NCI-H2081 (cell line): ENCODE measurements at places on chromosomes 2 and 18.

DNA sequence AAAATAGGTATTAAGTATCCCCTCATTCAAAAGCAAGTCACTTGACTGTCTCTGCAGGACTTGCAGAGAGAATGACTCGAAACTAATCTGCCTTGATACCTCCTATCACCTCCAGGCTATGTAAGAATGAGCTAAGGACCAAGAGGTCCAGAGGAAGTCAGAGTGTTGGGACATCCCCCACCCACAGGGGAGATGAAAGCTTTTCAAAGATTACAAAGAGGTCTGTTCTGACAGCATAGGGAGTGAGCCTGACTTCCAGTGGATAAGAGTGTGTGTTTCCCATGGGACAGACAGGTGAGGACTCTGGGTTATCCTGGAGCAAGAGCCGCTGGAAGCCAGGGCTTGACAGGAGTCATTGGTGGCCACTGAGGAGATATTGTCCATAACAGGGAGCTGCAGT lies 85.0 kb upstream of the TACR1 start:
- no peak for DNase-seq

DNA sequence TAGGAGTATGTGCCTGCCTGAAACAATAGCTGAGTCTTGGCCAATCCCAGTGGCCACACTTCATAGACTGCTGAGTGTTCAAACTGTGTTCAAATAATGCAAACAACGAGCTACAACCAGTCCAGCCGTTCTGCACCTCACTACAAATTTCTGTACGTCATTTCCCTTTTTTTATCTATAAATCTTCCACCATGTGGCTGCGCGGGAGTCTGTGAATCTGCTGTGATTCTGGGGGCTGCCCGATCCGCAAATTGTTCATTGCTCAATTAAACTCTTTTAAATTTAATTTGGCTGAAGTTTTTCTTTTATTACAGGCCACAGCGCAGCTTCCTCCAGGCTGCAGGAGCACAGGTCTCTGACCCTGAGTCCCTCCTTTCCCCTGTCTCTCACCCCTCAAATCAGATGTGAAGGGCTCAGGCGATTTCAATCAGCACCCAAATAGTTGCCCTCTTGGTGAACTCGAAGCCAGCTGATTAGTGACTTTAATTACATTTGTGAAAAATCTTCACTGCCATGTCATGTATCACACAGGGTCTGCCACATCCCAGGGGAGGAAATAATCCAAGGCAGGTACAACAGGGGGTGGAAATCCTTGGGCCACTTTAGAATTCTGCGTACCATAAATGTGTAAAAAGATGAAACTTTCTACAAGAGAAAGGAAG lies 145.6 kb downstream of the NDUFA10 start:
- no peak for DNase-seq

DNA sequence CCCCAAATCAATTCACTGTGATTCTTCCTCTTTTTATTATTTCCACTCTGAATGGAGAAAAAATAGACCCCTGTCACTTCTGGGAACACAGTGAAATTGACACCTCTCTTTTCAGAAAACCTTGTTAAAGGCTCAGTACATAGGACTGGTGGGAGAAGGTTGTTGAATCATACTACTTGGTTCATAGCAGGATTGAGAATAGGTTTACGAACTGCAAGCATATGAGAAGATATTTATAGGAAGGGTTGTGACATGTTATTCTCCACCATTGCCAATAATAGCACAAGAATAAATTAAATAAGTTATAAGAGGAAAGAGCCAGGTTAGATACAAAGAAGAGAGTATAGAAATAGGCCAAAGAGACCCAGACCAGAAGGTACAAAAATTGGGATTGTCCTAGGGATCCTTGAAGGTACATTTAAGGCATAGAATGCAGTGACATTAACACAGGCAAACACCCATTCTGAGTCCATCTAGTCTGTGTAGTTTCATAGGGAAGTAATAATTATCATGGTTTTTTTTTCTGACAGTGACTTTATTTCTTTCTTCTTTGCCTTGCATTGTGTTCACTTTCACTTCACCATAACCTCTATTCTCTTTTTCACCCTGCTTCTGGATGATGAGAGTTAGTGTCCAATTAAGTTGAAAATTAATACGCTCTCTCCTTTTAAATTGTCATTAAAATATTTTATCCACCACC lies 21.8 kb upstream of the SERPINE2 start:
- no peak for DNase-seq

GRCh38 chr2:105774781-105775337 lies 30.1 kb downstream of the NCK2 start:
- DNase-seq = no peak

- DNase-seq = no peak
Observed at GRCh38 chr2:128169497-128169896, 78.5 kb downstream of the UGGT1 start.

DNA sequence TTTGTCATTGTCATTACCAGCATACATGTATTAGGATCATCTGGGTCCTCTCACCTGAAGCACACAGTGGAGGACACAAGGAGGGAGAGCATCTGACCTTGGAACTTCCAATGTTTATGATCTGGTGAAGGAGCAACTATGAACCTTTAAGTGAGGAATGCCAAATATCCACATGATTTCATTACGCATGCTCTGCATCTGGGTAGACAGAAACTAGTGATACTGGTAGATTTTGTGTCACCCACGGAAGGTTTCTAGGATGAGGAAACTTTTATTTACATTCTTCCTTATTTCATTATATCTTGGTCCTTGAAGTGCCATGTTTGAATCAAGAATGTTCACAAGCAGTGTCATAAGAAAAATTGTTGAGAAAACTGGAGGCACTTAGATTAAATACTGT lies 32.1 kb downstream of the SPC25 start:
- DNase-seq = no peak

DNA sequence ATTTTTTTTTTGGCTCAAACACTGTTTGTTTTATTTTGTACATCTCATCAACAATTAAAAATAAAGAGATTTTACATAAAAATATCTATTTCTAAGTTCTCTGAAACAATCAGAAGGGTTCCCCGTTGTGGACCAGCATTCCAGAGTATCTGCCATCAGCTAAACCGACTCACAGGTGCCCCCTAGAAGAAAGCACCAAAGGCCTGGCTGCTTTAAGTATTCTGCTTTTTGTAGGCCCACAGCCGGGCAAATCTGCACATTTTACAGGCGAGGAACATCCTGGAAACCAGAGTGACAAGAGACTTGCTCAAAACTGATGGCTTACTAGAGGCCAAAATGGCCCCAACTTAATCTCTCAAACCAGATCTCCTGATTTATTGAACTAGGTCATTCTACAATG lies 82.2 kb upstream of the SETBP1 start:
- DNase-seq = no peak

- DNase-seq = no peak
Observed at GRCh38 chr2:174752403-174753037, 11.8 kb downstream of the CHRNA1 start.

- no peak for DNase-seq
Observed at GRCh38 chr2:205908212-205909183, 177.5 kb downstream of the INO80D start.

DNA sequence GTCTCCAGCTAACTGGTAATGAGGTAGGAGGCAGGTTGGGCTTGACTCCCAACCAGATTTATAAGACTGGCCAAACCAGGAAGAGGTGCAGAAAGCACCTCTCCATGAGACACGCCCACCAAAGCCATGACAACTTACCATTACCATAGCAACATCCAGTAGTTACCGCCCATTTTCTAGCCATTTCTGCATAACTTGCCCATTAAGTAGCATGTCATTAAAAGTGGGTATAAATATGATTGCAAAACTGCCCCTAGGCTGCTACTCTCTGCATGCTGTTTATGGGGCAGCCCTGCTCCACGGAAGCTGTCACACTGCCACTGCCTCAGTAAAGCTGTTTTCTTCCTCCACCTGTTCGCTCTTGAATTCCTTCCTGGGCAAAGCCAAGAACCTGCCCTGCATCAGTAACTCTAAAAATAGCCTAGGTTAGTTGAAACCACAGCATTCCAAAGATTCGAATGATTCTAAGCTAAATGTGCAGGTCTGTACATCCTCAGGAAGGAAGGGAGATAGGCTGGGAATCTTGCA lies 131.9 kb downstream of the ATL2 start:
- no peak for DNase-seq

GRCh38 chr2:46079985-46080560 lies 217.1 kb upstream of the EPAS1 start:
- DNase-seq = no peak

DNA sequence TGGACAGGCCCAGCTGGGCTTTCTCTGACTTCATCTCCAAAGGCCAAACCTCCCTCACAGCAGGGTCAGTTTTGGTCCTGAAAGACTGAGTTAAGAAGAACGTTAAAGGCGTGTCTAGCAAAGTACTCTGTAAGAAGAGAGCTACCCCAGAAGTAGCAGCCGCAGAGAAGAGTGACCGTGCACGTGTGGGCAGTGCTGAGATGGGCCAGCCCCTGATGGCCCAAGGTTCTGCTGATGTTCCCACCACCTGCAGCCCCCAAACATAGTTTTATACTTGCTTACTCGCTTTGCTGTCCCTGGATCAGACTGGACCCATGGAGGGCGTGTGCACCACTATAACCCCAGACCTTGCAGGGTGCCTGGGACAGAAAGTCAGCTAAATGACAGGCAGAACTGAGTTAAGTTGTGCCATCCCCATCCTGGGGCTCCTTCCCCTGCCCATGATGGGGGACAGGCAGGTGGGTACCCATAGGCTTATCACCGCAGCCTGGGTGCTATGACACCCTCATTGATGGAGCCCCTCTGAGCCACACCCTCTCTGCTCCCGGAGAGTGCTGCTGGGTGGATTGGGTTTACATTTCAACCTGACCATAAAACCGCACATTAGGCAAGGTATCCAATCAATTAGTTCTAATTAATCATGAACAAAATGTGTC lies 367.3 kb upstream of the HS6ST1 start:
- no peak for DNase-seq

GRCh38 chr2:168021800-168022587 lies 225.4 kb downstream of the STK39 start:
- no peak for DNase-seq

GRCh38 chr2:4916094-4916493 lies 776.1 kb upstream of the SOX11 start:
- DNase-seq = no peak

DNA sequence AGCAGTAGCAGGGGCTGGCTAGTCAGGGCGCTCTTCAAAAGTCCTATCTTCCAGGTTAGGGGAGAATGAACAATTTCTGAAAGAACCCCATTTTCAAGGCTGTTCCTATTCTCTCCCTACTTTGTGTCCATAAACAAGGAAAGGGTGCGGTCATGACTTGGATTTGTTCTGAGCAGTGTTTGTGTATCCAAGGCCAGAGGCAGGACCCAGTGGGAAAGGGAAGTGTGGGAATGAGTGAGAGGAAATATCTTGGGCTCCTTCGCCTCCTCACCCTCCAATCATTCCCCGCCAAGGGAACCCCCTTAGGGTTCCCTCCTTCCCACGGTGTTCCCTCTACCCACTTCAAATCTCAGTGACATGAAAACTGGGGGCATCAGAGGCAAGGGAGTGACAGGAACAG lies 25.5 kb upstream of the SPTBN1 start:
- DNase-seq = no peak

- DNase-seq = no peak
Observed at GRCh38 chr2:143994961-143995360, 525.0 kb downstream of the ZEB2 start.

- DNase-seq = no peak
Observed at GRCh38 chr2:46495231-46496030, 16.1 kb downstream of the TMEM247 start.

- DNase-seq = no peak
Observed at GRCh38 chr18:12361770-12362378, 15.2 kb downstream of the AFG3L2 start.

DNA sequence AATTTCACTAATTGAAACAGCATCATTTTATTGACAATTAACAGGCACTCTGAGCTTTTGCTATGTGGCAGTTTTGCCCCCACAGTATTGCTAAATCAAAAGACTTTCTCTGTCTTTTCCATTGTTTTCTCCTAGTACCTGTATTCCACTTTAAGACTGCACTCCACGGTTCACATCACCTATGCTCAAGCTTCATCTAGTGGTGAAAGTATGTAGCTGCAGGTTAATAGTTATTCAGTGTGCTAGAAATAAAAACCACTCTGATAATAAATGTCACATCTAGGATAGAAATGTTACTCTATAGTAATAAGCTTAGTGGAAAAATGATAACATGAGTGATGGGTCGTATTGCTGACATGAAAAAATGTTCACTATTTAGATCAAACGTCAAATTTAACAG lies 24.6 kb downstream of the ARL6IP6 start:
- no peak for DNase-seq

- DNase-seq = no peak
Observed at GRCh38 chr2:68687018-68687417, 43.6 kb downstream of the PROKR1 start.

DNA sequence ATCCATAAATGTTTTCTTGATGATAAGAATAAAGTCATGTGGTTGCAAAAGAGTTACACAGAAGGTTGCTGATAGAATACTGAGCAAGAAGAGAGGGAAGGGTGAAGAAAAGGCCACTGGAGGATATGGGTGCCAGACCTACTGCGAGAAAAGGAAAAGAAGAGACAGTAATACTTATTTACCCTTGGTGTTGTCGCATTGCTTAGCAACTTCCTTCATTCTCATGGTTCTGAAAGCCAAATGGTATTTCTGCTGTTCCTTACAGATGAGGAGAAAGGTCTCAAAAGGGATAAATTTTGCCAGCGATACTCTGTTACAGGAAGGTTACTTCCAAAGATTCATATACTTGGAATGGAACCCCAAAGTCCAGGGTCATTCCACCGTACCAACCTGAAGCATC lies 62.5 kb downstream of the LHCGR start:
- no peak for DNase-seq

- no peak for DNase-seq
Observed at GRCh38 chr18:76839086-76839794, 16.9 kb downstream of the ZNF236 start.

DNA sequence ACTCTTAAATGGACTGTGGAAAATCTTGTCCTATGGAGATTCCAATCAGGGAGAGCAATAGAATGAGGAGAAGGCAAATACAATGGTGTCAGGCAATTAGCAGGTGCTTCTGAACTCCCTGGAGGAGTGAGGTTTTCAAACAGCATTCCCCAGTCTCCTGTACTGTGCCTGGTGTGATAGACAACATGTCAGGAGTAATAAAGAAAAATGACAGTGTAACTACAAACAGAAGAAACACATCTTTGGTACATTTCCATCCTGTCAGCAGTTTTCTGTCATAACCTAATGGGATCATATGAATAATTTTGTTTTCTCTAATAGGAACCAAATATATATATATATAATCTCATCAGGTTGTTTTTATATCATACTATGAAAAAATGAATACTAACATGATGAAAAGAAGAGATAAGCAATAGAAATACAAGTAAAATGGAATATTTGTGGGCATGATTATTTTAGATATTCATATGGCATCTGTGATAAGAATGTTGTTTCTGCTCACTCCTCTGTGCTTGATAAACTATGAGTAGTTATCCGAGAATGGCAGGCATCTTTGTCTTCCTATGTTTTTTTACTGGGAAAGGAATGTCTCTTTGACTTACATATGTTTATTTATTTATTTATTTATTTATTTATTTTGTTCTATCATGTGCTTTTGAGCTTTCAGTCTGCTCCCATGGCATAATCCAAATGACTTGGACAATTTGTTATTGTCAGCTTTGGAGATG lies 441.7 kb downstream of the TXNL1 start:
- DNase-seq = no peak

- DNase-seq = no peak
Observed at GRCh38 chr2:117293012-117293411, 521.5 kb upstream of the DDX18 start.

GRCh38 chr2:28161466-28161865 lies 231.2 kb upstream of the FOSL2 start:
- DNase-seq = no peak
